ENCODE measurements at places on chromosomes 11 and 22.
A peak's percentile ranks its signal among the peaks of the same experiment; 100 is the strongest.

GRCh38 chr11:74754507-74755252 is 6.0 kb downstream of the RNF169 start:
- DNase-seq = no peak

DNA sequence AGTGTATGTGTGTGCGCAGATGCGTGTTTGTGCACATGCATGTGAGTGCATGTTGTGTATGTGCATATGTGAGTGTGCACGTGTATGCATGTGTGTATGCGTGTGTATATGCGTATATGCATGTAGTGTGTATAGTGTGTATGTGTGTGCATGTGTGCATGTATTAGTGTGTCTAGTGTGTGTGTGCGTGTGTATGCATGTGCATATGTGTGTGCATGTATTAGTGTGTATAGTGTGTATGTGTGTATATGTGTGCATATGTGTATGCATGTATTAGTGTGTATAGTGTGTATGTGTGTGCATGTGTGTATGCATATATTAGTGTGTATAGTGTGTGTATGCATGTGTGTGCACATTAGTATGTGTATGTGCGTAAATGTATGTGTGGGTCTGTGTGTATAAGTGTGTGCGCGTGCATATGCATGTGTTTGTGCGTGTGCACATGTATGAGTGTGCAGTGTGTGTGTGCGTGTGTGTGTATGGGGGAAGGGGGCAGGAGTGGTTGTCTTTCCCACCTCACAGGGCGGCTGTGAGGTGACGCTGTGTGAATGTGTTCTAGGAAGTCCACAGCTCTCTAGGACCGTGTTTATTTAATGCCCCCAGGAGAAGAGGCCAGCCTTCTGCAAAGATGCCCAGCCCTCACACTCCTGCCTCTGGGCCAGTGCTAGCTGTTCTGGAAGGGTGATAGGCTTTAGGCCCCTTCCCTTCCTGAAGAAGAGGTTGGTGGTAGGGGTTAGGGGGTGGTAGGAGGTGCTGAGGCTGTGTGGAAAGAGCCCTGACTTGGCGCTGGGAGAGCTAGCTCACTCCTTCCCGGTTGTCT is 114.6 kb downstream of the CEP164 start:
- no peak for DNase-seq

GRCh38 chr11:120626791-120627190 is 115.2 kb downstream of the GRIK4 start:
- no peak for DNase-seq

GRCh38 chr11:78860720-78861422 is 286.2 kb upstream of the NARS2 start:
- DNase-seq = no peak

DNA sequence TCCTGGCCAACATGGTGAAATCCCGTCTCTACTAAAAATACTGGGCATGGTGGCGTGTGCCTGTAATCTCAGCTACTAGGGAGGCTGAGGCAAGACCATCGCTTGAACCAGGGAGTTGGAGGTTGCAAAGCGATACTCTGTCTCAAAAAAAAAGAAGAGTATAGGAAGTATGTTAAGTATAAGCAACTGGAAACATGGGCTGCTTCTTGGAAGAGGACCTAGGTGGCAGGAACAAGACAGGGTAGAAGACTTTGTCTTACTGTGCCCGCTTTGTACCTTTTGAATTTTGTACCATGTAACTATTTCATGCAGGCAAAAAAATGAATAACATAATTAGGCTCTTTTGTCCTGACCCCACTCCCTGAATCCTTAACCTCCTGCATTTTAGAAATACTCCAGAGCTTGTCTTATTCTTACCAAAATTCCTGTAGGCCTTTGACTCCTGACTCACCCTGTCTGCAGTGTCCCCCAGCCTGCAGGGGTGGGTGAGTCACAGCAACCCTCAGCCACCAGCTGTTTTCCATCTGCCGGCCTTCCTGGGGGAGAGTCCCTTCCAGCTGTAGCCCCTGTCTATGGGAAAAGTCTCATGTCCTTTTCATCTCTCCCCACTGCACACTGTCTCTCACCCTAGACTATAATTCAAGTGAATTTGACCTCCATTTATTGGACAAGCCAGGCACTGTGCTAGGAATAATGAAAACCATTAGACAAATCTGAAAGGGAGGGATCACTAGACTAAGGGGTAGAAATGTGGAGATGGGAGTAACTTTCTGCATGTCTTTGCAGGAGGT is 41.8 kb downstream of the TXN2 start:
- DNase-seq = no peak

DNA sequence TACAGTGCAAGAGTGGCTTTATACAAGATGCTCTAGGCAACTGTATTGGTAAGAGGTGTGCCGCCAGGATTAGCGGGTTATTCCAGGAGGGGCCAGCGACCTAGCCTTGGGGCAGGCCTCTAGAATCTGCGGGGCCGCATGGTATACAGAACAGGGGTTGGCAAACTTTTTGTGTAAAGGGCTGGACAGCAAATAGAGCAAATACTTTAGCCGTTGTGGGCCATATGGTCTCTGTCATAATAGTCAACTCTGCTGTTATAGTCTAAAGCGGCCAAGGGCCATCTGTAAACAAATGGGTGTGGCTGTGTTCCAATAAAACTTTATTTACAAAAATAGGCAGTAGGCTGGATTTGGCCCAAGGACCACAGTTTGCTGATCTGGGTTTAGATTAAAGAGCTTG is 32.6 kb downstream of the FBLN1 start:
- no peak for DNase-seq

DNA sequence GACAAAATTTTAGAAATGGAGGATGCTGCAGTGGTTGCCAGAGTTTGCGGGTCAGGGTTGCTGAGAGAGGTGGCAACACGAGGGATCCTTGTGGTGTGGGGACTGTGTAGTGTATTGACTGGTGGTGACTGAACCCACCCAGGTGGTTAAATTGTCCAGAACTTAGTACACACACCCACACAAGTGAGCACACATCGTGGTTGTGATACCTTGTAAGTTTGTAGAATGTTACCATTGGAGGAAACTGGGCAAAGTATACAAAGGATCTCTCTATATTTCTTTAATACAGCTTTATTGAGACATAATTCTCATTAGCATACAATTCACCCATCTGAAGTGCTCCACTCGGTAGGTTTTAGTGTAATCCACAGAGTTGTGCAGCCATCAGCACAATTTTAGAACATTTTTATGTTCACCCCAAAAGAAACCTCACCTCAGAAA is 56.1 kb downstream of the MED15 start:
- no peak for DNase-seq

DNA sequence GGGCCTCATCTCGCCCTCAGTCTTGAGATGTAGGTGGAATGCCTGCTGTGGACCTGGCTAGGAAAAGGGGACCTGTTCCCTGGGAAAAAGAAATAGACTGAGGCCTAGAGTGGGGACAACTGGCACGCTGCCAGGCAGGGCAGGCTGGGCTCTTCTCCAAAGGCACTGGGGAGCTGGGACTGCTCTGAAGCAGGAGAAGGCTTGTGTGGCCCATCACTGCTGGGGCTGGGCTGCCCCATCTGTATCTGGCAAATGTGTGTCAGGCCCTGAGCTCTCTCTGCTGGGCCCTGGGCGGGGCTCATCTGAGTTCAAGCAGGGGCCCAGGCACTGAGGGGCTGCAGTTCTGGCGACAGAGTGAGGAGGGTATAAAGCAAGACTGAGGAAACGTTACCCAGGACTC is 32.9 kb downstream of the ARVCF start:
- DNase-seq = no peak

GRCh38 chr22:41596776-41597634 is 7.4 kb upstream of the PMM1 start:
- DNase-seq = peak; percentile 11

GRCh38 chr11:134670247-134670782 is 258.3 kb upstream of the B3GAT1 start:
- DNase-seq = no peak

DNA sequence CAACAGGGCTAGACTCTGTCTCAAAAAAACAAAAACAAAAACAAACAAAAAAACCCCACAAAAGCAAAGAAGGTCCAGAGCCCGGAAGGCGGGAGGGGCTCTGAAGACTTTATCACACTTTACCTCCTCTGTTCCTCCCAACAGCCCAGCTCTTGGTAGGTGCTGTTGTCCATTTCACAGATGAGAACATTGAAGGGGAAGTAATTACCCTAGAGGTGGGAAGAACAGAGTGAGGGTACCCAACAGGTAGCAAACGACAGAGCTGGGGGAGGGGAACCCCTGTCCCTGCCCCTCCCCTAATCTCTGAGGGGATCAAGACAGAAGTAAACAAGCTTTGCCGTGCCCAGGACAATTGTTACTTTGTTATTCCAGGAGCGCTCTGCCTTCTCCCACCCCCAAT is 1.0 kb upstream of the BIK start:
- no peak for DNase-seq

DNA sequence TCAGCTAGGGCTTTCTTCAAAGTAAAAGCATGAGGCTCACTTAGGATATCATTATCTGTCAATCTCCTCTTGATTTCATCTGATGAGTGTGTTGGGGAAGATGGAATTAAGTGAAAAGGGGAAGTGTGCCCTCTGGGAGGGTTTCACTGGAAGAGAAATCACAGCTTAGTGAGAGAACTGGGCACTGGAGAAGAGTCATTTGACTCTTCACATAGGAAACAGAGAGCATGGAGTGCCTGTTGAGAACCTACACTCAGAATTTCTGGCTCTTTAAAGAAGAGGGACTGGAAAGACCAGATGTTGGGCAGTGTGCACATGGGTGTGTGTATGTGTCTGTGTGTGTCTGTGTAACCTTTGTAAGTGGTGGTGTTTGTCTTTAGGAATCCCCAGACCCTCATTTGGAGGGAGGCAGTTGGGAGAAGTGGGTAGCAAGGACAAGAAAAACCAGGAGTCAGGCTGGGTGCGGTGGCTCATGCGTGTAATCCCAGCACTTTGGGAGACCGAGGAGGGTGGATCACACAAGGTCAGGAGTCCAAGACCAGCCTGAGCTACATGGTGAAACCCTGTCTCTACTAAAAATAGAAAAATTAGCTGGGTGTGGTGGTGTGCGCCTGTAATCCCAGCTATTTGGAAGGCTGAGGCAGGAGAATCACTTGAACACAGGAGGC is 10.0 kb downstream of the STX3 start:
- DNase-seq = no peak

DNA sequence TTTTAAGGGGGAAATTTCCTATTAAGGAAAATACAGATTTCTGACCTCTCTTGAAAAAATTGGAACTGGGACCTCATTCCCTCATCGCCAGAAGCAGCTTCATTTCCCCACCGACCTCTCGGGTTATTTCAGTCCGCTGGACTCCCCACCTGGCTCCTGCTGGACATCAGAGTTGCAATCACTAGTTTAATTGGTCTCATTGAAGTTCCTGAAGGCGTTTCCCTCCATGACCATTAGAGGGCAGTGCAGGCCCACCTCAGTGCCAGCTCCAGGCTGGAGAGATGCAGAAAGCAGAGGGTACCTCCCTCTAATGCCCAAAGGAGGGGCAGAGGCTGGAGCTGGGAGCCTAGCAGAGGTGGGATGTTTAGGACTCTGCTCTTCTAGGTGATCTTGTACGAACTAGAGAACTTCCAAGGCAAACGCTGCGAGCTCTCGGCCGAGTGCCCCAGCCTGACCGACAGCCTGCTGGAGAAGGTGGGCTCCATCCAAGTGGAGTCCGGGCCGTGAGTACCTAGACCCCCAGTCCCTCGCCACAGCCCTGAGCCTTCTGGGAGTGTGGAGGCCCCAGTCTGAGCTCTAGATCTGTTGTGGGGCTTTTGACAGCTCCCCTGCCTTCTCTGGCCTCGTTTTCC is 2.7 kb downstream of the CRYBB3 start:
- DNase-seq = peak; percentile 41

- peak; percentile 43 for DNase-seq
These were observed at the start of the genes C11orf21 and TSPAN32 for GRCh38 chr11:2301631-2302305. Gene C11orf21, minus strand, starts transcription at chr11:2301918. Its CDS starts 110 bp downstream, at chr11:2301808. Gene TSPAN32, plus strand, starts transcription at chr11:2302013. Its CDS starts 137 bp downstream, at chr11:2302150.

All from stimulated activated CD4-positive, alpha-beta T cell treated with anti-CD3 and anti-CD28 coated beads, Interleukin-4, amount 100 ng/mL, for 48 hours (primary cell).